ENCODE measurements at places on chromosomes 13 and 19.
A peak's percentile ranks its signal among the peaks of the same experiment; 100 is the strongest.

DNA sequence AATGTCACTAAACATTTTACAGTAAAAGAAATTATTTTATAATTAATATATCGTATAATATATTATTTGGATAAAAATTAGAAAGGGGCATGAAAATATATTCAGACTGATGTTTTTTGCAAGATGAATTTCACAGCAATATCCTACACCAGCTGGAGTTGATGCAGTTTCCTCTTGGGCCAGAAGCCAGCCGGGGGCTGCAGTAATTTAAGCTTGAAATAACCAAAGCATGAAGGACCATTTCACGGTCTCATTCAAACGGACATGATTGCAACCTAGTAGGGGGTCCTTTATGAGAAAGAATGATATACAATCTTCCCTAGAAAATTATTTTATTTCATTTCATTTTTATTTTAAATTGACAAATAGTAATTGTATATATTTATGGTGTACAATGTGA, 797.2 kb upstream of the PCDH9 start:
- no peak for DNase-seq

DNA sequence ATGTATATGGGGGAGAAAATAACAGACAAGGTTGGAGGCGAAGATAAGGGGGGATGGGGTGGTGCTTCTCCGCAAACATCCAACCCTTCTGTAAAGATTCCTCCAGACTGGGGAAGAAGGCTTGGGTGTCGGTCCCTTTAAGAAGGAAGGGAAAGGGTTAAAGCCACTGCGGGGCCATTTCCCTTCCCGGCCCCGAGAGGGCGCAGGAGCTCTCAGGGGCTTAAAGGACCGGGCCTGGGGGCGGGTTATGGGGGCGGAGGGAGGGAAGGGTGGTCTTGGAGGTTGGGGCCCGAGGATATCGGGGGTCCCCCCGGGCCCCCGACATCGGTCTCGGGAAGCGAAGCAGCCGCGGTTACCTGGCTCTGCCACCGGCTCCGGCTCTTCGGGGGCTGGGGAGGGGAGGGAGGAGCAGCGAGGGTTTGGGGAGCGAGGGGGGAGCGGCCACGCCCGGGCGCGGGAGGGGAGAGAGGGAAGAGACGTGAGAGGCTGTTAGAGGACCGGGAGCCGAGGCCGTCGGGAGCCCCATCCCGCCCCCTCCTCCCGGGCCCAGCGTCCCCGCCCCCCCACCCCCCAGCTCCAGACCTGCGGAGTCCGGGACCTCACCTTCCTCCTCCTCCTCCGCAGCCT, 2.8 kb downstream of the TNNT1 start:
- DNase-seq = peak; percentile 62

DNA sequence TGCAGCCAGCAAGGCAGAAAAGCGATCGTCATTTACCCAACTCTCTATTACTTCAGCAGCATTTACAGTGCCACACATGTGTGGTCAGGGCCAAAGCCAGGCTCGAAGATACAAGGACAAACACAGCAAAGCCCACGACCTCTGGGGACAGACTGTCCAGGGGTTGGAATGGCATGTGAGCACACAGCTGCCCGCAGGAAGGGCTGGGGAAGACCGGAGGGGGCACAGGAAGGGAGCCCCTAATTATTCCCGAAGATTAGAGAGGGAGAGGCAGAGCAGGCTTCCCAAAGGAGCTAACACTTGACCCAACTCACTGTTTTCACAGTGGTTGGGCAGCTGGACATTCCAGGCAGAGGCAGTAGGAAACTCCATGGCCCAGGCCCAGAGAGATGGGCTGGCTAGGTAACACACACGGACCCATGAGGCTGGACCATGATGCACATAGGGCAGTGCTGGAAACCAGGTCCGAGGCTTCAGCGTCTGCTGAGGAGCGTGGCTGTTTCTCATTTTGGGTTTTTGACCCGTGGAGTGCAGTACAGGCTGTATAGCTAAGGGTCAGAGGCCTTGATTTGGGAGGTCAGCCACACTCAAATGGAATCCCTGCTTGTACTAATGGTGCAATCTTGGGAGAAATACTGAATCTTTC, 179.8 kb downstream of the FOXO1 start:
- DNase-seq = no peak

GRCh38 chr13:20997301-20998161, 63.9 kb downstream of the LATS2 start:
- DNase-seq = peak; percentile 68

- no peak for DNase-seq
These were observed 66.9 kb downstream of the MIPEP start for GRCh38 chr13:23822252-23822824.

DNA sequence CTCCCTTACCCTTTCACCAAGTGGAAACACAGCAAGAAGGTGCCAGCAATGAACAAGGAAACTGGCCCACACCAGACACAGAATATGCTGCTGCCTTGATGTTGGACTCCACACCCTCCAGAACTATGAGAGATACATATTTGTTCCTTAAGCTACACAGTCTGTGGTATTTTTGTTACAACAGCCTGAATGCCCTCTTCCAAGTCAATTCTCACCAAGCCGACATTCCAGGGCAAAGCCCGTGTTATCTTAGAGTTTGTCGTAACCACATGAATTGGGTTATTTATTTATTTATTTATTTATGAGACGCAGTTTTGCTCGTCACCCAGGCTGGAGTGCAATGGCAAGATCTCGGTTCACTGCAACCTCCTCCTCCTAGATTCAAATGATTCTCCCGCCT, 14.9 kb downstream of the FGF21 start:
- peak; percentile 56 for DNase-seq

- no peak for DNase-seq
These were observed 46.7 kb downstream of the OR10H4 start for GRCh38 chr19:15995536-15995935.

DNA sequence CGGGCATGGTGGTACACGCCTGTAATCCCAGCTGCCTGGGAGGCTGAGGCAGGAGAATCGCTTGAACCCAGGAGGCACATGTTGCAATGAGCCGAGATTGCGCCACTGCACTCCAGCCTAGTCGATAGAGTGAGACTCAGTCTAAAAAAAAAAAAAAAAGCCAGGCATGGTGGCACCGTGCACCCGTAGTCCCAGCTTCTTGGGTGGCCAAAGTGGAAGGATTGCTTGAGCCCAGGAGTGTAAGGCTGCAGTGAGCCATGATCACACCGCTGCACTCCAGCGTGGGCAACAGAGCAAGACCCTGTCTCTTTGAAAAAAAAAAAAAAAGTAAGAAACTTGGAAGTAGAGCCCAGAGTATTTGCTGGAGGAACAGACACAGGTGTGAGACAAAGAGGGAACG, 27.7 kb downstream of the CCDC8 start:
- DNase-seq = no peak

DNA sequence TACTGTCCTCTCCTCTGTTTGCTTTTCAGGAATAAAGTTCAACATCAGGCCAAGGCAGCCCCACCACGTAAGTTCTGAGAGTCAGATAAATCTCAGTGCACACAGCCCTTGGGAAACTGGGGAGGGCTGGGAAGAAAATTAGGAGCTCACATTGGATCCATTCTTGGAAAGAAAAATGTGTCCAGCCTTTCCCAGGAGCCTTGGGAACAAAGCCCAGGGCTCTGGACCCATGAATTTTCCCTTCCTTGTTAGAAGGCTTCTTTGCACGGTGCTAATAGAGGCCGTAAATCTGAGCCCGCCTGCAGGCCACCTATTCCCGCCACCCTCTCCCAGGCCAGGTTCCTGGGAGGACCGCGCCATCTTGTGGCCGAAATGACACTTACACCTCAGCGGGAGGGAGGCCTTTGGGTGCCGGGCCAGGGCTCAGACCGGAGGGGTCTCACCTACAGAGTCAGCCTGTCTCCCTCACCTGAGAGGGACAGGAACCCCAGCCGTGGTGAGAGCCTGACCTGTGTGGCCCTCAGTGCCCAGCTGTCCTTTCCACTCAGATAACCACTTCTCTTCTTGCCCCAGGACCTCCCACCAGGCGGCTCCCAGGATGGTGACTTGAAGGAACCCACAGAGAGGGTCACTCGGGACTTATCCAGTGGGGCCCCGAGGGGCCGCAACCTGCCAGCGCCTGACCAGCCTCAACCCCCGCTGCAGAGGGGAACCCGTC, 25.1 kb upstream of the KCTD15 start:
- DNase-seq = peak; percentile 68

GRCh38 chr13:97387890-97388289, 46.1 kb upstream of the RAP2A start:
- DNase-seq = no peak

DNA sequence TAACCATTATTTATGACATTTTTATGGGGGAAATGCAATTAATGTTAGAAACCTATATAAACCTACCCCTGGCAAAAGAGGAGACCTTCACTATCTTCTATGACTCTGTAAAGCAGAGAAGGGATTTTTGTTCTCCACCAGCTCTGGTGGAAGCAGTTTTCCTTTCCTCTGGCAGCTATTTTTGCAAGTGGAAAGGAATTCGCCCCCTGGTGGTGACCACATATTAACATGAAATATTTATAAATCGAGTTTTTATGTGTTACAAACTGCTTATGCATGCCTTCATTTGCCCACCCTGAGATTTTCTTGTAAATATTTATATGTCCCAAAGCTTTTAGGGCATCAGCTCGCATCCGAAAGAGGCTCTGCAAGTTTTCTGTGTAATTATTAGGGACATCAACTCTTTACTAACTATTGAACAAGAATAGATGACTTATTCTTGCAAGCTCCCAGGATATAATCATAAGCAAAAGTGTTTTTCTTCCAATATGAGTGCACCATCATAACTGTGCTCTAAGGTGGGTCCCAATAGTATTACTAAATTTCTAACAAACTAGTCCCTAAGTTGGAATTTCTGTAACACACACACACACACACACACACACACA, 62.4 kb downstream of the SERTM1 start:
- peak; percentile 69 for DNase-seq

- peak; percentile 18 for DNase-seq
These were observed 152.4 kb upstream of the TSHZ3 start for GRCh38 chr19:31501427-31502195.

GRCh38 chr19:10013834-10014618, 743 bp downstream of the RDH8 start:
- DNase-seq = no peak

- no peak for DNase-seq
These were observed 28.6 kb downstream of the PRAM1 start for GRCh38 chr19:8473648-8474476.

GRCh38 chr19:55176076-55176475, 4.0 kb downstream of the SYT5 start:
- no peak for DNase-seq

DNA sequence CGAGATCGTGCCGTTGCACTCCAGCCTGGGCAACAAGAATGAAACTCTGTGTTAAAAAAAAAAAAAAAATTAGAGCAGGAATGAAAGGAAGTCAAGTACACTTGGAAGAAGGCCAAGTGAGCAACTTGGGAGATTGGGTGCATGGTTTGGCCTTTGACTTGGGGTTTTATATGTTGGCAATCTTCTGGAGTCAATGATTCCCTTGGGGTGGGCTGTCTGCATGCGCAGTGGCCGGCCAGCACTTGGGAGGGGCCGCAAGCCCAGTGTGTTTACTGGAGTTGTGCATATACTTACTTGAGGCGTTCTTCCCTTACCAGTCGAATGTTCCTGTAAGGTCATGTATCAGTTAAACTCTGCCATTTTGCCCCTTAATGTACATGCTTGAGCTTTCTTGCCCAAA, 103.9 kb downstream of the FAM216B start:
- no peak for DNase-seq

DNA sequence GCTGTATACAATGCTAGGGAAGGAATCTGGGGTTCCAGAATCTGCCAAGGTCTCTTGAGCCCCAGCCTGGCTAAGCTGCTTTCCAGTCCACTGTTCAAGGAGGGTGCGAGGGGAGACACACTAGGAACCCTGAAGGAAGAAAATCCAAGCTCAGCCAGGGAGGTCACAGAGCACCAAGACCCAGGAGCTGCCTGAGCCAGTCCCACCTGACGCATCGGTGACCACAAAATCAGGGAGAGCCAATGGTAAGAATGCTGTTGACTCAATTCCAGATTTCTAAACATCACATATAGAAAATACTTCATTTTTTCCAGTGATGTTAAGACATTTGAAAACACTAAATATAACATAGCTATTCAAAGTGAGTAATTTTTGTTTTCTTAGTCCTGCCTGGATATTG, 50.1 kb downstream of the CEP89 start:
- no peak for DNase-seq

DNA sequence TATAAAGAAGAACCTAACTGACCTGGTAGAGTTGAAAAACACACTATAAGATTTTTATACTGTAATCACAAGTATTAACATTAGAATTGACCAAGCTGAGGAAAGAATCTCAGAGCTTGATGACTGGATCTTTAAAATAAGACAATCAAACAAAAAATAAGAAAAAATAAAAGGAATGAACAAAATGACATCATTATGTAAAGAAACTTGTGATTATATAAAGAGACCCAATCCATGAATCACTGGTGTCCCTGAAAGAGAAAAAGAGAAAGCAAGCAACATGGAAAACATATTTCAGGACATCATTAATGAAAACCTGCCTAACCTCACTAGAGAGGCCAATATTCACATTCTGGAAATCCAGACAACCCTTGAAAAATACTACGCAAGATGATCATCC, 822.5 kb upstream of the SLITRK5 start:
- DNase-seq = no peak

- no peak for DNase-seq
These were observed 5.8 kb upstream of the PRODH2 start for GRCh38 chr19:35818445-35818844.

GRCh38 chr13:97342136-97342535, 91.8 kb upstream of the RAP2A start:
- no peak for DNase-seq

DNA sequence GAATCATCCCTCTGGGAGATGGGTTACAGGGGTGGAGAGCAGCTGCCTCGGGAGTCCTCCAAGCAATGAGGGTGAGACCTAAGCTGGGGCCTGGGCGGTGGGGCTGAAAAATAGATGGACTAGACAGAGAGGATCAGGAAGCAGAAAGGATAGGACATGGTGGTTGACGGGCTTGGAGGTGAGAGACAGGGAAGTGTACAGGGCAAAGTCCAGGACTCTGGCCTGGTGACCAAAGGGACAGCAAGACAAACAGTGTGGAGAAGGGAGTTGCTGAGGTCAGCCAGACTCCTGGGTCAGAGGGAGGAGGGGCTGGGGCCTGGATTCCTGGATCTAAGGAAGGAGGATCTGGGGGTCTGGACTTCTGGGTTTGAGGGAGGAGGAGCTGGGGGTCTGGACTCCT, 5.5 kb downstream of the PHLDB3 start:
- no peak for DNase-seq

- DNase-seq = no peak
These were observed 354.9 kb upstream of the SPRY2 start for GRCh38 chr13:80695841-80696240.

DNA sequence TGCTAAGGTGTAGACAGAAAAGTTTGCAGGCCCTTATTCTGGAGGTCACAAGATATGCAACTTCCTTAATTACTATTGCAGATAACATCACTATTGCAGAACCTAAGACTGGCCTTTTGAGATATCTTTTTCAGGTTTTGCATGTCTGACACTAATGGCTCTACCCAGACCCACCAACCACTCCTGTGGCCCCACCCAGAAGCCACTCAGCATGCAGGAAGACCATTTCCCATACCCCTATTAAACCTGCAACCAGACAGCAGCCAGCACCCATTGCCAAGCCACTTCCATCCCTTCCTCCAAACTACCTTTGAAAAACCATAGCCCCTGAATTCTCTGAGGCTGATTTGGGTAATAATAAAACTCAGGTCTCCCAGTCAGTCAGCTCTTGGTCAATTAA, 297.6 kb downstream of the SLITRK6 start:
- DNase-seq = no peak

All from myocyte (in vitro differentiated cells).